ENCODE measurements at places on chromosomes 1 and 21. TPM values are rescaled to one million over a fixed set of nuclear protein-coding genes. Genes with fewer than 3 reads are reported as not detected.
A peak's percentile ranks its signal among the peaks of the same experiment; 100 is the strongest.

DNA sequence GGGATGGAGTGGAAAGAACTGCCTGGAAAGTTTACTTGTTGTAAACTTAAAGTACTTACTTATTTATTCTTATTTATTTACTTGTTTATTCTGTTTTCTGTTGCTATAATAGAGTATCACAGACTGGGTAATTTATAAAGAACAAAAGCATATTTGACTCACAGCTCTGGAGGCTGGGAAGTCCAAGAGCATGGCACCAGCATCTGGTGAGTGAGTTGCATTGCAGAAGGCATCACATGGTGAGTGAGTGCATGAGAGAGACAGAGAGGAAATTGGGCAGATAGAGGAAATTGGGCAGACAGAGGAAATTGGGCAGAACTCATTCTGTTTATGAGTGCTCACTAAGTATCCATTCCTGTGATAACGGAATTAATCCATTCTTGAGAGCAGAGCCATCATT, 11.6 kb upstream of the RGSL1 start:
- peaks cover 3% of the 10 kb centered on the region for H3K27me3 ChIP-seq
- no peak for DNase-seq
- no peak overlapping the region for H3K4me3 ChIP-seq
- H3K36me3 ChIP-seq, result peaks cover 2% of the 10 kb centered on the region
- no peak overlapping the region for H3K27ac ChIP-seq

DNA sequence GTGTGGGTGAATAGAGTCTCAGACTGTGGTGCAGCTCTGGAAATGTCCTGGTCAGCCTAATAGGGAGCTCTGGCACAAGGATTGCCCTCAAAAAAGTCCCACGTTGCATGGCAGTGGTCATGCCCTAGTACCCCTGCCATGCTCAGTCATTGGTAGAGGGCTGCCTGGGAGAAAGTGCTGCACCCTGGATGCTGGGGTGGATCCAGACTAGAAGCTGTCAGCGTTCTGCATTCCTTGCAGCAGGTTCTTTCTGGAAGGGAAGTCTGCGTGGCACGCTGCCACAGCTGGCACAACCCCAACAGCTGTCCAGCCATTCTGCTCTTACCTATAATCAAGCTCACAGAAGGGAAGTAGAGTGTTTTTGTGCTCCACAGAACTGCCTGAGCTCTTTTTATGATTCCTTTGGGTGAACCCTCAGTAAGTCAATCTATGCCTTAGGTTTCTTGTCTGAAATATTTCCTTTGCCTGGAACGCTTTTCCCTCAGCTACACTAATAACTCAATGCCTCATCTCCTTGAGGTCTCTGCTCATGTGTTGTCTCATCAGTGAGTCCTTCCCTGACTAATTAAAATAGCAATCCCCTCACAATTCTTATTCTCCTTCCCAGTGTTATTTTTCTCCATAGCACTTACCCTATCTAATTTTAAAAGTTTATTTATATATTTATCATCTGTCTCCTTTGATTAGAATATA, 61.5 kb upstream of the JAK1 start:
- peaks cover 4% of the 10 kb centered on the region for H3K36me3 ChIP-seq
- peaks cover 2% of the 10 kb centered on the region for H3K27me3 ChIP-seq
- no peak overlapping the region for H3K4me3 ChIP-seq
- peaks cover 4% of the 10 kb centered on the region for H3K4me1 ChIP-seq
- H3K27ac ChIP-seq, result peak overlapping the region; percentile 45
- DNase-seq, result no peak

- H3K36me3 ChIP-seq, result no peaks in the 10 kb centered on the region
- H3K27me3 ChIP-seq, result peaks cover 24% of the 10 kb centered on the region
- DNase-seq, result peak; percentile 69
- H3K4me3 ChIP-seq, result no peak overlapping the region
Observed at GRCh38 chr1:228664399-228664914, 70.8 kb upstream of the RHOU start.

GRCh38 chr1:68600049-68600661, 103.3 kb upstream of the DEPDC1 start:
- no peaks in the 10 kb centered on the region for H3K27me3 ChIP-seq
- no peak for DNase-seq
- H3K27ac ChIP-seq, result no peak overlapping the region

GRCh38 chr21:36926989-36927718, 39.3 kb downstream of the HLCS start:
- no peak overlapping the region for H3K4me3 ChIP-seq
- DNase-seq, result no peak
- H3K36me3 ChIP-seq, result no peaks in the 10 kb centered on the region
- no peak overlapping the region for H3K27ac ChIP-seq
- peaks cover 3% of the 10 kb centered on the region for H3K4me1 ChIP-seq

- no peak for DNase-seq
- H3K4me3 ChIP-seq, result peak overlapping the region; percentile 63
- H3K27ac ChIP-seq, result peak overlapping the region; percentile 75
- peaks cover 77% of the 10 kb centered on the region for H3K4me1 ChIP-seq
- no peaks in the 10 kb centered on the region for H3K27me3 ChIP-seq
Observed at GRCh38 chr1:198175423-198176170, 18.8 kb downstream of the NEK7 start.

- H3K27me3 ChIP-seq, result no peaks in the 10 kb centered on the region
- peaks cover 13% of the 10 kb centered on the region for H3K36me3 ChIP-seq
- no peak overlapping the region for H3K27ac ChIP-seq
- no peak overlapping the region for H3K4me3 ChIP-seq
- no peak for DNase-seq
Observed at GRCh38 chr1:86357796-86358195, 38.3 kb downstream of the ODF2L start.

- H3K4me1 ChIP-seq, result no peaks in the 10 kb centered on the region
- H3K27ac ChIP-seq, result no peak overlapping the region
- H3K4me3 ChIP-seq, result no peak overlapping the region
- peaks cover 3% of the 10 kb centered on the region for H3K27me3 ChIP-seq
Observed at GRCh38 chr1:192159781-192160180, 1.5 kb downstream of the RGS18 start.

DNA sequence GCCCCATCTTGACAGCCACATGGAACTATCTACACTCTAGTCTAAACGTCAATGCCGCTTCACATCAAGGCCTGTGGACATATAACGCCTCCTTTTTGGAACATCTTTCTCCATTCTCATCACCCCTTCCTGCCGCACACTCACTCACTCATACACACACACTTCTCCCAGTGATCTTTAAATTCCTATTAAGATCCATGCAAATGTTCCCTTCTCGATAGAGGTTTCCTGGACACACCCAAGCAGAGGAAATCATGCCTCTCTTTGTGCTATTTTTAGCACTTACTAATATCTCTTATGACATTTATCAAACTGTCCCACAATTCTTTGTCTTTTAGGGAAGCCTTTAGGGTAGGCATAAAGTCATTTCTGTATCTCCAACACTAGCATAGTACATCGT, 28.2 kb upstream of the SLAMF9 start:
- H3K4me3 ChIP-seq, result no peak overlapping the region
- peaks cover 27% of the 10 kb centered on the region for H3K27me3 ChIP-seq
- H3K27ac ChIP-seq, result no peak overlapping the region

GRCh38 chr21:14916676-14917141, 148.1 kb downstream of the NRIP1 start:
- no peak for DNase-seq
- H3K36me3 ChIP-seq, result no peaks in the 10 kb centered on the region
- H3K27ac ChIP-seq, result no peak overlapping the region
- H3K27me3 ChIP-seq, result no peaks in the 10 kb centered on the region
- H3K4me3 ChIP-seq, result no peak overlapping the region

GRCh38 chr1:151839082-151839412, 573 bp downstream of the C2CD4D start:
- no peak overlapping the region for H3K27ac ChIP-seq
- peaks cover 30% of the 10 kb centered on the region for H3K4me1 ChIP-seq
- no peak for DNase-seq
- H3K4me3 ChIP-seq, result peak overlapping the region; percentile 76
- no peaks in the 10 kb centered on the region for H3K36me3 ChIP-seq
- H3K27me3 ChIP-seq, result peaks cover 9% of the 10 kb centered on the region

DNA sequence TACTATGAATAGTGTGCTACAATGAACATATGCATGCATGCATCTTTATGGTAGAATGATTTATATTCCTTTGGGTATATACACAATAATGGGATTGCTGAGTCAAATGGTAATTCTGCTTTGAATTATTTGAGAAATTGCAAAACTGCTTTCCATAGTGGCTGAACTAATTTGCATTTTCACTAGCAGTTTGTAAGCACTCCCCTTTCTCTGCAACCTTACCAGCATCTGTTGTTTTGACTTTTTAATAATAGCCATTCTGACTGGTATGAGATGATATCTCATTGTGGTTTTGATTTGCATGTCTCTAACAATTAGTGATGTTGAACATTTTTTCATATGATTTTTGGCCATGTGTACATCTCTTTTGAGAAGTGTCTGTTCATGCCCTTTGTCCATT, 24.0 kb upstream of the DIRAS3 start:
- DNase-seq, result no peak
- no peaks in the 10 kb centered on the region for H3K36me3 ChIP-seq
- no peak overlapping the region for H3K4me3 ChIP-seq
- peaks cover 2% of the 10 kb centered on the region for H3K27me3 ChIP-seq
- H3K4me1 ChIP-seq, result no peaks in the 10 kb centered on the region

- no peak overlapping the region for H3K27ac ChIP-seq
- H3K27me3 ChIP-seq, result peaks cover 6% of the 10 kb centered on the region
- H3K4me1 ChIP-seq, result peaks cover 5% of the 10 kb centered on the region
- H3K36me3 ChIP-seq, result no peaks in the 10 kb centered on the region
- DNase-seq, result no peak
- H3K4me3 ChIP-seq, result no peak overlapping the region
Observed at GRCh38 chr1:11882814-11883538, 24.2 kb upstream of the NPPB start.

DNA sequence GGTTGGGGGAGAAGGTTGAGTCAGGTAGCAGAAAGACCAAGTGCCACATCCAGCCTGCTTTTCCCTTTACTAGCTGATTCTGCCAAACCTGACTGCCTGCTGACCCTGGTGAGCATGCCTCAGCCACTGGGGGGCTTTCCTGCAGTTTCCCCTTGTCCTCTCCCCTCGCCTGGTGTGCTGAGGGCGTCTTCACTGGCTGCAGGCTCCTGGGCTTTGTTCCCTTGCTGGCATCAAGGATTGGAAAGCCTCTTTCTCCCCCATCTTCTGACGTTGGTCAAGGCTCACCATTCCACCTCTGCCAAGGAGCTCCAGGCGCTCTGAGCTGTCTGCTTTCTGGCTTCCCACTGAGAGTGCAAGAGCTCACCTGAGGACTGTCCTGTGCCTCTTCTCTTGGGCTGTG, 28.4 kb downstream of the MAN1C1 start:
- peaks cover 35% of the 10 kb centered on the region for H3K36me3 ChIP-seq
- H3K4me1 ChIP-seq, result peaks cover 52% of the 10 kb centered on the region
- H3K4me3 ChIP-seq, result no peak overlapping the region
- DNase-seq, result no peak

DNA sequence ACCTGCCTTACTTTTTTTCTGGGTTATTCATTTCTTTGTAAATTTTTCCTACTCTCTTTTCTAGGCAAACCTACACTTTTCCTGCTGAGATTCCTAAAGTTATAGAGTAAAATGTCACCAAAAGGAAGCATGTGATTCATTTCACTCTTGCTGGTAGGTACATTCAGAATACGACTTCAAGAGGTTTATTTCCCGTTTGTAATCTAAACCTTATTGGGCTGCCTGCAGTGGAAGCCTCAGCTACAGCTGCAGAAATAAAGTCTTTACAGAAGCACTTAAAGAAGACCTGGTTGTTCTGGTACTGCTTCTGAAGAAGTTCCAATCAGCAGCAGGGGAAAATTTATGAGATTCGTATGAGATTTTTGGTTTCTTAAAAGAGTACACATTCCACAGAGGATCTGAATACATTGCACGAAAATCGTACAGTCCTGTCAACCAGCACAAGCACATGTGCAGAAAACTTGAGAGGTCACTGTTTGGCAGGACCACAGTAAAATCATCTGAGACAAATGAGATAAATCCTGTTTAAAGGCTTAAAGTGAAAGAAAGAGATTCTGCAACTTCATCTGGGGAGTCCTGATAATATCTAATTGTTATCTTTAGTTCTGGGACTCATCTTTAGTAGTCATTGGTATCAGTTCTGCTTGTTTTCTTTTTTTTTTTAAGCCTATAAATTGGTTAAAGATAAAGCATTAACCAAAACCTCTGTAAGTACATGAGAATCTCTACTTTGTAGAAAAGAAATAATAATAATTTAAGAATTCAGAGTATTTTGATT, 109.9 kb upstream of the ADGRL2 start:
- no peak overlapping the region for H3K4me3 ChIP-seq
- no peak for DNase-seq
- no peaks in the 10 kb centered on the region for H3K36me3 ChIP-seq
- H3K27ac ChIP-seq, result no peak overlapping the region
- no peaks in the 10 kb centered on the region for H3K27me3 ChIP-seq
- H3K4me1 ChIP-seq, result no peaks in the 10 kb centered on the region

GRCh38 chr1:151993734-151994496, at the start of gene S100A10:
S100A10 (minus strand) TSS chr1:151993859; CDS start chr1:151986230, 7,629 bp downstream.
- DNase-seq, result peak; percentile 83
- peak within 1 kb of the TSS; percentile 94 for H3K27ac ChIP-seq
- peaks cover 38% of the 10 kb centered on the region for H3K4me1 ChIP-seq
- peak within 1 kb of the TSS; percentile 99 for H3K4me3 ChIP-seq

DNA sequence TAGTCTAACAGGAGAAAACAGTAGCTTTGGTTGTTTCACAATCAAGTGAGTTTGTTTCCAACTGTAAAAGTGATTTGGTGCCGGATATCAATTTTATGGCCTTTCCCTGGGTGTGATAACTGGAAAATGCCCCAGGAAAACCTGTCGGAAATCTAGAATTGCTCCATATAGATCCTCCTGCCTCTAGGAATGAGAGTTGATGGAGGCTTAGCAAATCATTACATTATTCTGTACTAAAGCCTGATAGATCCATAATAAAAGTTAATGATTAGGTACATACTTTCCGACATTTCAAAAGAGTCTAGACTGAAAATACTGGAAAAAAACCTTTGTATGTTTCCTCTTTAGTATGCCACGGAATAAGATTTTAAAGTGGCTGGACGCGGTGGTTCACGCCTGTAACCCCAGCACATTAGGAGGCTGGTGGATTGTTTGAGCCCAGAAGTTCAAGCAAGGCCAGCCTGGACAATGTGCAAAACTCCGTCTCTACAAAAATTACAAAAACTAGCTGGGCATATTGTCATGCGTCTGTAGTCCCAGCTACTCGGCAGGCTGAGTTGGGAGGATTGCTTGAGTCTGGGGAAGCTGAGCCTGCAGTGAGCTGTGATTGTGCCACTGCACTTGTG, 70.0 kb upstream of the SLC45A1 start:
- no peak overlapping the region for H3K27ac ChIP-seq
- H3K4me3 ChIP-seq, result no peak overlapping the region
- H3K36me3 ChIP-seq, result no peaks in the 10 kb centered on the region
- DNase-seq, result no peak
- H3K4me1 ChIP-seq, result peaks cover 10% of the 10 kb centered on the region
- H3K27me3 ChIP-seq, result peaks cover 2% of the 10 kb centered on the region

GRCh38 chr21:46152927-46153246, 2.5 kb downstream of the FTCD start:
- no peaks in the 10 kb centered on the region for H3K36me3 ChIP-seq
- DNase-seq, result no peak
- no peaks in the 10 kb centered on the region for H3K4me1 ChIP-seq
- H3K27me3 ChIP-seq, result no peaks in the 10 kb centered on the region

- H3K4me3 ChIP-seq, result no peak overlapping the region
- H3K36me3 ChIP-seq, result no peaks in the 10 kb centered on the region
- no peak for DNase-seq
- no peak overlapping the region for H3K27ac ChIP-seq
Observed at GRCh38 chr1:65788762-65789161, 3.9 kb upstream of the PDE4B start.

UQCRHL gene
- total RNA-seq, result 1.8 TPM

KRTAP13-2 gene
- not detected for total RNA-seq

TNFRSF4 gene
- total RNA-seq, result 2.4 TPM

HSPB7 gene
- total RNA-seq, result not detected

EPHB2 gene
- 0.25 TPM for total RNA-seq

THEM5 gene
- not detected for total RNA-seq

TSPEAR gene
- not detected for total RNA-seq

NBPF4 gene
- total RNA-seq, result 0.20 TPM

FRRS1 gene
- 4.7 TPM for total RNA-seq

AMPD1 gene
- total RNA-seq, result not detected

SH3BGR gene
- total RNA-seq, result 1.9 TPM

BARHL2 gene
- total RNA-seq, result not detected
